Glutamatergic neuron (in vitro differentiated cells): ENCODE measurements at places on chromosomes 1 and 21. TPM values are rescaled to one million over a fixed set of nuclear protein-coding genes. Genes with fewer than 3 reads are reported as not detected.

- peak; percentile 29 for DNase-seq
Observed at GRCh38 chr1:235642943-235643371, 6.6 kb downstream of the GNG4 start.

GRCh38 chr1:230043081-230043480 lies 24.0 kb upstream of the GALNT2 start:
- DNase-seq, result no peak

DNA sequence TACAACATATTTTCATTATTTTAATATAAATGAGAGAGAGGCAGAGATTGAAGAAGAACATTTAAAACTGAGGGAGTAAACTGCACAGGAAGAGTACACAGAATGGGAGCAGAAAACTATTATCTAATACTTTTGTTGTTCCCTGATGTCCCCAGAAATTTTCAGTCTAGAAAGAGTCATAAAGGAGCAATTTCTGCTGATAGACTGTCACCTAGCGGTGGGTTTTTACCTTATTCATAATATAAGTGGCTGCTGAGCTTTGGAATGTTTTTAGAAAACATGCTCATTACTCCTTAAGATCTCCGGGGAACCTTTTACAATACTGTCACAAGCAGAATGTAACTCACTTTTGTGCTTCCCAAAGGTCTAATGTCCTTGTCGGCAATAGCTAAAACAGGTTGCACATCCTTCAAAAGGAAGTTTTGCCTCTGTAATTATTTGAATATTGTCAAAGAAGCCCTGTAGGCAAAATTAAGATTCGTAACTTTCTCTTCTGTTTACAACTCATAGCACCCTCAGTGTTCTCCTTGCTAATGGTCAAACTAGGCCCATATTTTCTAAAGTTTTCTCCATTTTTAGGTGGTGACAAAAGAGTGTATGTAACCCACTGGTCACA lies 4.9 kb upstream of the NPL start:
- DNase-seq, result no peak

TMCC2 gene
- 80.1 TPM for total RNA-seq

DNA sequence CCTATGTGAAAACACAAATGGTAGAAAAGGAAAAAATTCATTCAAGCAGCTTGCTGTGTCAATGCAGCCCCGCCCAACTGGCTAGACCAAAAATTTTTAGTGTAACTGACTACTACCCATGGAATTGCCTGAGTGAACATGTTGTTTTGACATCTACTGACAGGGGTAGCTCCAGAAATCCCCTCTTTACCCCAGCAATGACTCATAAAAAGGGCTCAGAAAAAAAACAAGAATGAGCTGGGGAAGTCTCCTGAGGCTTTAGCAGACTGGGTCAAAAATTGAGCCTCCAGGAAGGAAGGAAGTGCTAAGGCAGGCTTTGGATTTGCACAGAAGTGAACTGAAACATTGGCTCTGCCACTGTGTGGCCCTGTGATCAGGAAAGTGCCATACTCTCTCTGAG lies 24.4 kb upstream of the FGGY start:
- no peak for DNase-seq

DNA sequence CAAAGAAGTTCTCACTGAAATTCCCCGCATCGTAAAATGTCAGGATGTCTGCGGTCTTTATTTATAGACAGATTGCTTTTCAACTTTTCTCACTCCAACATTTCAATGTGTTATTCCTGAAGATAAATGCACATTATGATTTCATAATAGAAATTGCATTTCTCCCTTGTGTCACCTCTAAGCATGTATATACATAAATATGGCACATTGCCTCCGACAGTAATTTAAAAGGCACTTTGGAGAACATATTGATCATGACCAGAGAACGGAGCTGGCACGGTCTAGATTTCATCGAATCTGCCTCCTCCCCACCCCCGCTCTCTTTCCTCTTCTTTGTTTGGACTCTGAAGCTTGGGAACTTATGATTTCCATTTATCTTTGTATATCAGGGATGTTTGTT lies 54.9 kb upstream of the IGSF21 start:
- no peak for DNase-seq

DNA sequence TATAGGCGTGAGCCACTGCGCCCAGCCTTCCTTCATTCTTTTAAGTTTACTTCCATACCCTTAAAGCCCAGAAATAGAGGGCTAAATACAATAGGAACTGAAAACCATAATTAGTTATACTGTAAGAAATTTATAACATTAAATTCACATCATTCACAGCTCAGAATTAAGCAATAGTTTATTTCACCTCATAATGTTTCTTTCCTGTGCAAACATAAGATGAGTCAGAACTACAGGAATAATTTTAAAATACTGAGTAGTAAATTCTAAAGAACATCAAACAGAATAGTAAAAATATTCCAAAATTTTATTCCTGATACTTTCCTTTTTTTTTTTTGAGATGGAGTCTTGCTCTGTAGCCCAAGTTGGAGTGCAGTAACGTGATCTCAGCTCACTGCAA lies 24.1 kb downstream of the POGZ start:
- DNase-seq, result no peak

OR14K1 gene
- not detected for total RNA-seq

GRCh38 chr1:214709241-214709640 lies 106.2 kb downstream of the CENPF start:
- no peak for DNase-seq

DNA sequence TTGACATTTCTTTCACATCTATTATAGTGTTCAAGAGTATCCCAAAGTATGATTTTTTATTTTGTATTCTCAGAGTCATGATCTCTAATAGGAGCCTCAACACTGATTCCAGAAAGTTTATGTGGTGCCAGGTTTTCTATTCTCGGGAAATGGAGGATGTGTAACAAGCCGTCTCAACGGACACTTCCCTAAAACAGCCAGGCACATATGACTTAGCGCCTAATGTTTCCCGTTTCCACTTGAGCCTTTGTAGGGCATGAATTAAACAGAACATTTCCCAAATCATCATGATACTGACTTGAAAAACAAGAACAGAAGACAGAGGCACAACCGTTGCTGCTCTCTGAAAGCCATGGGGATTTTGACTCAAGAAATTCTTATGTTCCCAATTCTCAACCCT lies 8.0 kb downstream of the CYYR1 start:
- no peak for DNase-seq

DNA sequence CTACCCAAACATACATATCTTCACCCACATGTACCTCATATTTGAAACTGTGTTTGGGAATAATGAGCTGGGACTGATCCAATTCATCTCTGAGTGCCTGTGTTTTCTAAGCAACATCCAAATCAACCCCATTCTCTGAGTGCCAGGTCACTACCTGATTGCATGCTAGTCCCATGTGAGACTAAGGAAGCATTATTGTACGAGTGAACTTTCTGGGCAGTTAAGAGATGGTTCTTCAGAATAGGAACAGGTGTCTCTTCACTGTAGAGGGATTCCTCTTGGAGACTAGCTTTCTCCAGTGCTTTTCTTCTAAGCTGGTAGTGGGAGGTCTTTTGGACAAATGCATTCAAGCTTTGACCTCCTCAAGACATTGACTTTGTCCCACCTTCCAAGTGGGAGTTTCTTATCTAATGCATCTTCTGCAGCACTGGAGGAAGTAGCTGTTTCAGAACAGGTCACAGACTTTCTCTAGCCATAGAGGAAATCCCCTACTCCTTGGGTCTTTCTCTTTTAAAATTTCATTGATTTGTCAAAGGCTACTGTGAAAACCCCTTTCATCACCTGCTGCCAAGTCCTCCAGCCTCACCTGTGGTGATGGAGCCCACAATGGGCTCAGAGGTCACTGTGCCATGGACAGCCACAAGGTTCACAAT lies 172.0 kb upstream of the KIAA0040 start:
- DNase-seq, result no peak

C1orf94 gene
- not detected for total RNA-seq

RNF207 gene
- 5.6 TPM for total RNA-seq

GRCh38 chr21:42381347-42381984 lies 14.4 kb downstream of the TMPRSS3 start:
- peak; percentile 26 for DNase-seq

PRELP gene
- total RNA-seq, result not detected

GRCh38 chr1:82562448-82562847 lies 761.7 kb downstream of the ADGRL2 start:
- DNase-seq, result no peak

SNIP1 gene
- total RNA-seq, result 20.1 TPM

DNA sequence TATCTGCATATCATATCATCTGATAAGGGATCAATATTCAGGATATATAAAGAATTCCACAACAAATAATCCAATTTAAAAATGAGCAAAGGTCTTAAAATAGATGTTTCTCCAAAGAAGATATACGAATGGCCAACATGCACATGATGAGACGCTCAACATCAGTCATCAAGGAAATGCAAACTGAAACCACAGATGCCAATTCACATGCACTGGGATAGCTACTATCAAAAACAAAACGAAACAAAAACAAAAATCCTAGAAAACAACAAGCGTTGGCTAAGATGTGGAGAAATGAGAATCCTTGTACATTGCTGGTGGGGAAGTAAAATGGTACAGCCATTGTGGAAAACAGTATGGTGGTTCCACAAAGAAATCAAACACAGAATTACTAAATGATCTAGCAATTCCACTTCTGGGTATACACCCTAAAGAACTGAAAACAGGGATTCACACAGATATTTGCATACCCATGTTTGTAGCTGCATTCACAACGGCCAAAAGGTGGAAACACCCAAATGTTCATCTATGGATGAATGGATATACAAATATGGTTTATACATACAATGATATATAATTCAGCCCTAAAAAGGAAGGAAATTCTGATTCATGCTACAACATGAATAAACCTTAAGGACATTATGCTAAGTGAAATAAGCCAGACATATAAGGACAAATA lies 79.4 kb downstream of the PCSK9 start:
- DNase-seq, result no peak

- DNase-seq, result no peak
Observed at GRCh38 chr1:154418062-154418921, 13.1 kb downstream of the IL6R start.

- DNase-seq, result no peak
Observed at GRCh38 chr1:46611691-46612221, 4.9 kb downstream of the MOB3C start.

DNA sequence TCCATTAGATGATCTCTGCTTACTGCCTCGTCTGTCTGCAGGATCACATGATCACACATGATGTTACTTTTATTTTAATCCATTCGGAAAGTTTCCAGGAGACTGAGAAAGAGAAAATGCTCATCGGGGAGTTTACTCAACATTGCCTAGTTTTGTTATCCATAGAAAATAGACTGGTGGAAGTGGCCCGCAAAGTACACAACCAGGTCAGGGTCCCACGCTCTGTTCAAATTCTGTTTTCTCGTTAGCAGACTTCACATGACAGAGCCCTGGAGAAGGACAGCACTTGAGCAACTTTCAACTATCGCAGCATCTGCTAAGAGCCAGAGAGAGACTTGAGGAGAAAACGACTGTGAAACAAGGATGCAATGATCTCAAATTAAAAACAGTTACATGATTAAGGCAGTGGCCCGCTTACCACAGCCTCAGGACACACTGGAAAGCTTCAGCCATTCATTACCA lies 44.2 kb downstream of the ADAMTS1 start:
- DNase-seq, result no peak

- no peak for DNase-seq
Observed at GRCh38 chr1:9466780-9467758, 72.2 kb upstream of the SLC25A33 start.

AVPR1B gene
- not detected for total RNA-seq

C1orf185 gene
- not detected for total RNA-seq

LCE2B gene
- total RNA-seq, result not detected

ADAM30 gene
- total RNA-seq, result not detected

BRINP2 gene
- total RNA-seq, result 1.7 TPM

GRCh38 chr1:229381234-229381633 lies 38.4 kb upstream of the CCSAP start:
- DNase-seq, result peak; percentile 32

SPATA46 gene
- total RNA-seq, result not detected

- DNase-seq, result no peak
Observed at GRCh38 chr1:31648641-31649357, 4.1 kb upstream of the PEF1 start.

DNA sequence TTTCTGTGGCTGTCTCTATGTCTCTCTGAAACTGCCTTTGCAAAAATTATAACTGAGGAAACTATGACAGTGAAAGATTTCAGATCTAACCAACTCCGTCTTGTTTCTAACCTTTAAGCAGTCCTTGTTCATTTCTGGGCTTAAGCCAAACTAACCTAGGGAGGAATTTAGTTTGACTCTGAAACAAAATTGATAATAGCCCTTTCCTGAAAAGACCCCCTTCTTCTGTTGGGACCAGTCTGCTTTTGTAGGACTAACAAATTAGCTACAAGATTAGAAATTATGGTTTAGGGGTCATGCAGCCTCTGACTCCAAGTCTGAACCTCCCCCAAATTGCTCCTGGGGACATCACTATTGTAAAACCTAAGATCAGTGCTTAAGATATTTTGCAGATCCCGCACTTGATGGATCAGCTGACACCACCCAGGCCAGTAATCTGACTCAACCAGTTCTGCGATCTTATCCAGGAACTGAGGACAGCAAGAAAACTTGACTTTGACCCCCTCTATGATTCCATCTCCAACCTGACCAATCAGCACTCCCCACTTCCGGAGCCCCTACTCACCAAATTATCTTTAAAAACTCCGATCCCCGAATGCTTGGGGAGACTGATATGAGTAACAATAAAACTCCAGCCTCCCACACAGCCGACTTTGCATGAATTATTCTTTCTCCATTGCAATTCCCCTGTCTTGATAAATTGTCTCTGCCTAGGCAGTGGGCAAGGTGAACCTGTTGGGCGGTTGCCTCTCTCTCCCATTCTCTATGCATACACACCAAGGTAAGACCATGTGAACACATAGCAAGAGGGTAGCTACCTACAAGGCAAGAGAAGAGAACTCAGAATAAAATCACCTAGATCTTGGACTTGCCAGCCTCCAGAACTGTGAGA lies 11.1 kb upstream of the TRIM63 start:
- DNase-seq, result no peak

GRCh38 chr1:201693890-201694607 lies 134.9 kb upstream of the IPO9 start:
- DNase-seq, result peak; percentile 86

DNA sequence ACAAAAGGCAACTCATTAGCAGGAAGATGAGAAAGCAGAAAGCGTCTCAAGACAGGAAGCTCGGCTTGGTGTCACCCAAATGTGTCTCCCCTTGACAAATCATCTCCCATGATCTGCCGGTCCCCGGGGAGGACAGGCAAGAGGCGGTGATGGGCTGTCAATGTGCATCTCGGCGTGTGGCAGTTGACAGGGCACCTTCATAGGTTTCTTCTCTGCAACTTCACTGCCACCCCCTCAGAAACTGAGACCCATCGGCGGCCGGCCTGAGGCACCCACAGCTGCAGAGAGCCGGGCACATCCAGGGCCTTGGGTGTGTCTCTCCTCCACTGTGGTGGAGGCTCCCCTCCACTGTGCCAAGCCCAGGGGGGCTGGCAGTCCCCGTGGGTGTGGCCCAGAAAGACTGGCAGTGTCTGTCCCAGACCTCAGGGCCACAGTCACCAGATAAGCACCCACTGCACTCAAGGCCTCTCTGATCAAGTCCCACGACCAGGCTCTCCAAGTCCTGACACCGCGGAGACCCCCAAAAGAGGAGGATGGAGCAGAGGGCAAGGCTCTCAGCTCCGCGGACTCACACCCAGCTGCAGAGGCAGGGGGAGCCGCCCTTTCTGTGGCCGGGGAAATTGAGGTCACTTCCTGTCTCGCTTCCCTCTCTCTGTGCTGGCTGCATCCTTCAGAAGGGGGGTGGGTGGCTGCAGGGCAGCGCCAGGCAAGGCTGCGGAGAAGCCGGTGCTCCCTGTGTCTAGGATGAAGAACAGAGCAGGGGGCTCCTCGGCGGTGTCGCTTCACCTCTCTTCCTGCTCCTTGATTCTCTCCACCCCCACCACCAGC lies 39.6 kb upstream of the LBR start:
- DNase-seq, result no peak

VSIG8 gene
- total RNA-seq, result not detected

- no peak for DNase-seq
Observed at GRCh38 chr1:236058141-236058934, 6.6 kb downstream of the NID1 start.

PTAFR gene
- 0.54 TPM for total RNA-seq
